ENCODE measurements at places on chromosomes 12 and 14.
A peak's percentile ranks its signal among the peaks of the same experiment; 100 is the strongest.

GRCh38 chr12:49943625-49943960 lies 6.9 kb upstream of the AQP2 start:
- no peak for DNase-seq

GRCh38 chr12:46773586-46774321 lies 52.0 kb downstream of the SLC38A4 start:
- DNase-seq: no peak

GRCh38 chr12:31000751-31001150 lies 72.9 kb upstream of the DDX11 start:
- no peak for DNase-seq

- DNase-seq: no peak
Observed at GRCh38 chr12:70389678-70390077, 23.6 kb downstream of the KCNMB4 start.

GRCh38 chr12:16072678-16073077 lies 161.5 kb downstream of the DERA start:
- no peak for DNase-seq

GRCh38 chr12:41497409-41497808 lies 309.3 kb downstream of the PDZRN4 start:
- no peak for DNase-seq

GRCh38 chr14:61585598-61586543 lies 109.4 kb upstream of the HIF1A start:
- no peak for DNase-seq

DNA sequence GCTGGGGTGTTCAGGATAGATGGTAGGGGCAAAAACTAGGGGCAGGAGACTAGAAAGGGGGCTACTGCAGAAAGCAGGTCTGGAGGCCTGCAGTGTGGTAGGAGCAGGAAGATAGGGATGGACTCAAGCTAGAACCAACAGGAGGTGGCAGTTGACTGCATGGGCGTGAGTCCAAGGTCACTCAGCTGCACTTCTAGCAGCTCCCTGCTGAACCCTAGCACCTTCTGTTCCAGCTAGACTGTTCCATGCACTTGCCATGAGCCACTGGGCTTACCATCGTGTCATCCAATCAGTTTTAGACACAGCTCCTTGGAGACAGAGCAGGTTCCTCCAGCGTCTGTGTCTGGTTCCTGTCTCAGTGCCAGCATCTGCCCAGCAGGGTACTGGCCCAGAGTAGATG lies 11.3 kb upstream of the KRT8 start:
- DNase-seq: no peak

- DNase-seq: no peak
Observed at GRCh38 chr14:96445844-96446710, 54.1 kb downstream of the AK7 start.

DNA sequence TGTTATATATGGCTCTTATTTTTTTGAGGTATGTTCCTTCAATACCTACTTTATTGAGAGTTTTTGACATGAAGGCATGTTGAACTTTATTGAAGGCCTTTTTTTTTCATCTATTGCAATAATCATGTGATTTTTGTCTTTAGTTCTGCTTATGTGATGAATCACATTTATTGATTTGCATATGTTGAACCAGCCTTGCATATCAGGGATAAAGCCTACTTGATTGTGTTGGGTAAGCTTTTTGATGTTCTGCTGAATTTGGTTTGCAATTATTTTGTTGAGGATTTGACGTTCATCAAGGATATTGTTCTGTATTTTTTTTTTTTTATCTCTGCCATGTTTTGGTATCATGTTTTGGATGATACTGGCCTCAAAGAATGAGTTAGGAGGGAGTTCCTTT lies 15.2 kb upstream of the ART4 start:
- no peak for DNase-seq

DNA sequence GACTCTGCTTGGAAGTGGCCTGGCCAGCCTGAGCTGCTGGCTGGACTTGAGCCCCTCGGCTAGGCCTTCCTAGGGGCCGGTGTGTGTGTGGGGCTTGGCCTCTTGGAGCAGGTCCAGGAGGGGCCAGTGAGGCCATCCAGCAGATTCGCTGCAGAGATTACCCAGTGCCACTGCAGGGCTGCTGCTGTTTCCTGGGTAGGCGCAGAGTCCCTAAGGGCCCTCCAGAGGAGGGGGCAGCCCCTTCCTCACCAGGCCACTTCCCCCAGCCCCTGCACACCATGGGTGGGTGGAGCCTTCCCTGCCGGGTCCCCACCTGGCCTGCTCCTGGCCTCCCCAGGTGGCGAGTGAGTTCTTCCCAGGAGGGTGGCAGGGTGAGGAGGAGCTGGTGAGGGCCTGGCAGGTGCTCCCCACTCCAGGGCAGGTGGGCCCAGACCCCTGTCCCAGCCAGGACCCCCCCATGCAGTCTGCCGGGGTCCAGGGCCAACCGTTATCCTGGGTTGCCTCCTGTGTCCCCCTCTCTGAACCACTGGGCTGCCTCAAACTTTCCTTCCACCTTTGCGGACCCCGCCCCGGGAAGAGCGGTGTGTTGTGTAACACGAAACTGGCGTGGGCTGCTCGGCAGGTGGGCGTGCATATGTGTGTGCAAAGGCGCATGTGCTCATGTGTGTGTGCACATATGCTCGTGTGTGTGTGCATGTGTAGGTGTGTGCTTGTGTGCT lies 25.1 kb downstream of the ASPG start:
- DNase-seq: no peak

- no peak for DNase-seq
Observed at GRCh38 chr12:69094606-69095216, 144.7 kb upstream of the CPSF6 start.

- DNase-seq: peak; percentile 2
Observed at GRCh38 chr12:65881965-65882413, 57.7 kb downstream of the HMGA2 start.

DNA sequence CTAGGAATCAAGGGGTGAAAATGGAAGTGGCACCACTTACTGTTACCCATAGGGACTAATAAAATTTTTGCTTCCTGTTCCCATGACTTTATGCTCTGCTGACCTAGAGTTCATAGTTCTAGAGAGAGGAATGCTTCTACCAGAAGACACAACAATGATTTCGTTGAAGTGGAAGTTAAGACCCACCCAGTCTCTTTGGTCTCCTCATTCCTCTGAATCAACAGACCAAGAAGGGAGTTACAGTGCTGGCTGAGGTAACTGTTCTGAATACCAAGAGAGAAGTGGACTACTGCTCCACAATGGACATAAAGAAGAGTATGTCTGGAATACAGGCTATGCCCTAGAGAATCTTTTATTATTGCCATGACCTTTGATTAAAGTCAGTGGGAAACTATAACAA lies 23.5 kb upstream of the DYRK2 start:
- DNase-seq: no peak

- no peak for DNase-seq
Observed at GRCh38 chr14:81396113-81396512, 4.0 kb downstream of the STON2 start.

DNA sequence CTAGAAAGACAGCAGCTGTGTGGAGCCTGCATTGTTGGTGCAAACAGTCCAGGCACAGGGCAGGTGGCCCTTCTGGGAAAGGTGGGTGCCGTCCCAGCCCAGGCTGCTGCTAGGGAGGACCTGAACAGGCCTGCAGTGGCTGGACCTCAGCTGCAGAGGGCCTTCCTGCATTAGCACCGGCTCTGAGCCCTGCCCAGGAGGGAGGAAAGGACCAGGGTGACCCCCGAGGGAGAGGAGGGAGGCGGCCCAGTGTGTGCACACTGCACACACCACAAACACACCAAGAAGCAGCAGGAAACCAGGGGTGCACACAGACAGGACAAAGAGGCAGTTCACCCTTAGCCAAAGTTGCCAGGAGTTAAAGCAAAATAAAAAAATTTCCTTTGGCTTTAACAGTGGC lies 8.0 kb upstream of the PGAM5 start:
- DNase-seq: no peak

GRCh38 chr12:15033641-15034040 lies 60.8 kb downstream of the PDE6H start:
- no peak for DNase-seq

DNA sequence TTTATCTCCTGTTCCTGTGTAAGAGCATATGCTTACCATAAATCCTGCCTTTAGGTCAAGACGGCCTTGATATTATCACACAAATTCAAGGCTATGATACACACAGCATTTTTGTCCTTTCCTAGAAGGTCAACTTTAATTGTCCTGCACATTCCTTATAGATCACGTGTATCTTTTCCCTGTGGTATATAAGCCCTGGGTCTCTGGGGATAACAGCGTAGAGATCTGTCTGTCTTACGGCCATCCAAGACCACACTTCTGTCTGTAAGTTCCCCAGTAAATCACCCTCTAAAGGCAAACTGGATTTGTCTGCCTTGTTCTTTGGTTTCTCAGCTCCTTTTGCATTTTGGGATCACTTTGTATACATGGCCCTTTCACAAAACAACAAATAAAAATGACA lies 69.5 kb upstream of the TCL1B start:
- DNase-seq: no peak

DNA sequence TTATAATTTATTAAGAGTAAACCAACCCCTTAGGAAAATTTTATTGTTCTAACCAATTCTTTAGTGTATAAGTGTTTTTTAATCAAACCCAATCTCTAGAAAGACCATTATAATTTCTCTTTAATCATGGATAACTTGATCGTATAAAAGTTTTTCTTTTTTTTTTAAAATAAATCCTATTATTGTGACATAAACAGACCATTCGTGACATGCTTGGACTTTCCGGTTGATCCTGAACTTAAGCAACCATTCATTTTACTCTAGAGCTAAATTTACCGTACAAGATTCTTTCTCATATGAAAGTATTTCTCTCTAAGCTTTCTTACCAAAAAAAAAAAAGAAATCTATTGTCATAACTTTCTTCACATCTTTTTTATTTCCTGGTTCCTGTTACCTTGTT lies 32.6 kb upstream of the SLC38A4 start:
- DNase-seq: no peak

DNA sequence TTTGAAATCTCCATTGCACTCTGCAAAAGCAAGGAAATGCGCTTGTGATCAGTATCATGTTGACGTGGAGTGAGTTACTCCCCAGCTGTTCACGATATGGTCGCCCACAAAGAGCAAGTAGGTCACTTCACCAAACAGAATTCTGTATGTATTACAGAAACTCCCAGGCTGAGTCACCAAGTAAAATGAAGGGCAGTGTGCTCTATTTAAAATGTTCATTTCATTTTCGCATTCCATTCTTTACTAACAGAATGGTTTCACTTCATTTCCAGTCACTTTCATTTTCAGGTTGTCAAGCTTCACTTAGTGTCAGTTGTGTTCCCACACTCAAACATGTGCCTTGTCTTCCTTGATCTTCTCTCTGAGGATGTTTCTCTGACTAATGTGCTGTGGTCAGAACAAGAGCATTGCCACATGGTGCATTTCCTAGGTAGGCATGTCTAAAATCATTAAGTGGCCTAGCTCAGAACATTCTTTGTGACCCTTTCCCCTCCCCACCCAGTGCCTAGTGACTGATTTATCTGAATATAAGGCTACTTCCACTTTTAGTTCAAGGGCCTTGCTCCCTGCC lies 391.2 kb downstream of the RAD51B start:
- DNase-seq: peak; percentile 47

DNA sequence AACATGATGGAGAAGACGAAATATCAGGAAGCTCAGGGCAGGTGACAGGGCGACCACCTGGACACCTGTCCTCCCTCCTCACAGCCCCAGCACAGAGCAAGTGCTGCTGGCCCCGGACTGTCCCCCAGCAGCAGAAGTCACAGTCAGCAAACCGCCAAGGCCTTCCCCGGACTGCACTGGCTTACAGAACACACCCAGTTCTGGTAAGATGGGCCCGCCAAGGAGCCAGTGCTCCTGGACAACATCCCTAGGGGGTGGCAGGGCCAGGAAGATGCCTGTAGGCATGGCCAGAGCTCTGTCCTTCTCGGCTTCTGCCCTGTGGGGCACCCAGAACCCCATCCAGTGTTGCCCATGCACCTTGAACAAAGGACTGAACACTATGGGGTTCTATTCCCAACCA lies 77.9 kb downstream of the BCL11B start:
- no peak for DNase-seq

DNA sequence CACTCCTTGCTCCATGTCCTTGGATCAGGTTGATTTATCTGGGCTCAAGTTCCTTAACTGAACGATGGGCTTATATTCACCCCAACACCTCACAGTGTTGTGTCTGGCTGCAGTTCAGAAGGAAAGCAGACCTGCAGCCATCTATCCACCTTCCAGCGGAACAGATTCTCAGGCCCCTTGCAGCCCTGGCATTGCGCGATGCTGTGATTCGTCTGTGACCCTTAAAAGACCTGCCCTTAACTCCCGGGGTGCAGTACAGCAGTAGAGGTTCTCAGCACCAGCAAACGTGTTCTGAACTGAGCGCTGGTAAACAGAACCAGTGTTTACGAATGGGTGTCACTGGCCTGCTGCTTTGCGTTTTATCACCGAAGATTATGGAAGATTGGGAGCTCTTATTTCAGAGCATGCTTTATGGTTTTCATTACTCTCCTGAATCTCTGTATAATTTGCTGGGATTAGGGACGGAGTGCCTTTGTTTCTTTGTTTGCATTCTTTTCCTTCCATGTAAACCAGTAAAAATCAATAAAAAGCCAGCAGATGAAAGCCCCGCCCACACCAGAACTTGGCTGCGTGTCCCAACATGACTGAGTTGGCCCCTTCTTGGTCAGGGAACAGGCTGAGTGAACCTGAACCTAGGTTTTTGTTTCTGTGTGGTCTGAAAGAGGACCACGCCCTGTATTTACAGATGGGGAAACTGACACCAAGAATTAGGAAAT lies 286.7 kb upstream of the CRY1 start:
- no peak for DNase-seq

- no peak for DNase-seq
Observed at GRCh38 chr12:112738531-112738930, 53.0 kb upstream of the RPH3A start.

All from CD4-positive, alpha-beta T cell treated with Interleukin-17A for 4 hours (primary cell).